ENCODE measurements at places on chromosomes 2 and 18.

GRCh38 chr18:72868585-72869225 lies 918 bp upstream of the NETO1 start:
- no peak for DNase-seq

DNA sequence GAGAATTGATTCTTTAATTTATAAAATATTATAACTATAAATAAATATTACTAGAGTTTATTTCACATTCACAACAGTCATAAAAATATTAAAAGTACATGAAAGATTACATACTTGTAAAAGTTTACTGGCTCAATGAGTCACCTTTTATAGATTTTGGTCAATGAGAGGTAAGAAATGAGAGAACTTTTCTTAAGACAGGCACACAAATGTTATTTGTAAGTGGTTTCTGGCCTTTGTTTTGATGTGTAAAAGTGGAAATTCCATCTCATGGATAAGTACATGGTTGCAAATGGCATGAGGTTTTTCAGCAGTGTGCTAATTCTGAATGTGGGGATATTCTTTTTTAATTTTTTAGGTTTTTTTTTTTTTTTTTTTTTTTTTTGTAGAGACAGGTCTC lies 63.8 kb downstream of the TTC27 start:
- no peak for DNase-seq

- DNase-seq = no peak
These were observed 257.2 kb upstream of the CHAC2 start for GRCh38 chr2:53510401-53510800.

GRCh38 chr18:56711708-56712445 lies 60.7 kb downstream of the WDR7 start:
- DNase-seq = no peak
